Foreskin keratinocyte (primary cell): ENCODE measurements at places on chromosomes 16 and 17.

GRCh38 chr16:8989099-8989878, 25.6 kb upstream of the USP7 start:
- no peak for DNase-seq

DNA sequence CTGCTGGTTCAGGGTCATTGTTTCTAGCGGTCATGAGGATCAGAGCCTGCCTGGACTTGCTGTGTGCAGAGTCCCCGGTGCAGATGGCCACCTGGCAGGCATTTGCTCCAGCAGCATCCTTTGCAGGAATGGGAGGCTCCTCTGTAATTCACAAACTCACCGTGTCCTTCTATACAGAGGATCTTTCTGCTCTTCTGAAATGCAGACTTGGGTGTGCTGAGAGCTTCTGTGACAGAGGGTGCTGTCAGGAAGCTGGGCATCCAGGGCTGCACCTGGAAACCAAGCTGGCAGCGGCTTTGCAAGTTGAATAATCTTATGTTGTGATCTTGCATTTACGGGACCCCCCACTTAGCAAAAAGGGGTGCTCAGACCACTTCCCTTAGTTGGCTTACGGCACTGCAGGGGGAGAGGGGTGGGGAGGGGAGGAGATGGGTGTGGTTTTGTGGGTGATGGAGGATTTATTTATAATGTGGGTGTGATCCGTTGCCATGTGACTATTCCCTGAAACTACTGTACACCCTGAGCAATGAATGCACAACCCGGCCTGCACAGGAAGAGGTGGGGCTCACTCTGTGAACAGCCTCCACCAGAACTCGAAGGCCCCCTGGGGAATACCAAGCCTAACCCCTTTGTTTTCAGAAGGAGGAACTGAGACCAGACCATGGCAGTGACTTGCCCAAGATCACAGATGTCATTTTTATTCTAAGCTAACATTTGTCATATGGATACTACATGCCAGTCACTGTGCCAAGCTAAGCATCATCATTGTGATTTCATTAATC, 178.3 kb downstream of the PRKCB start:
- no peak for DNase-seq

GRCh38 chr17:72069586-72070202, 51.1 kb upstream of the SOX9 start:
- DNase-seq: no peak

DNA sequence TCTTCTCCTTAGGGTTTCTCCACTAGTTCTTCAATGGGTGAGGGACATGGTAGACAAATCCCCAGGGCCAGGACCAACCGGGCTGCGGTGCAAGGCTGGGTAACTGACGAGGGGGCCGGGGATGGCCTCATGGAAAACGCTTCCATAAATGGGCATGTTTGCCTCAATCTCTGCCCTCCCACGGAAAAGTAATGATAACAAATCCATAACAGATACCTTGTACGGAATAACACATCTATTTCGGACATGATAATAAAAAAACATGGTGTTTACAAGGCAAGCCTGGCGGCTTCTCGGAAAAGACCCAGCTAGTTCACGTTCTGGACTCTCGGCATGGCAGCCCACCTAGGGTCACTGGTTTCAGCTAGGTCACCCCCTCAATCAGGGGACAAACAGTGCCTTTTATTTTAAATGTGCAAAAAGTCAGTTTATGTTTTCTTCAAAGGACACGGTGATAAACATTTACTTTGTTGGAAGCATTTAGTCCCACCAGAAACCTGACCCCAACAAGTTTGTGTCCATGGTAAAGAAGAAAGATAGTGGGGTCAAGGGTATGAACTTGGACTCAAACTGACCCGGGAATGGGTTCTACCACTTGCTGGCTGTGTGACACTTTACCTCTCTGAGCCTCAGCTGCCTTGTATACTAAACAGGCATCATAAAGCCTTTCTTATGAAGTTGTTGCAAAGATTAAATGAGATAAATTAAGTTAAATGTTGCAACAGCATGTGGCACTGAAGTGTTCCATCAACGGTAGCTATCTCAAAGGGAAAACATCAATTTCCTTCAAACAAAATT, 1.7 kb downstream of the MYH11 start:
- no peak for DNase-seq

DNA sequence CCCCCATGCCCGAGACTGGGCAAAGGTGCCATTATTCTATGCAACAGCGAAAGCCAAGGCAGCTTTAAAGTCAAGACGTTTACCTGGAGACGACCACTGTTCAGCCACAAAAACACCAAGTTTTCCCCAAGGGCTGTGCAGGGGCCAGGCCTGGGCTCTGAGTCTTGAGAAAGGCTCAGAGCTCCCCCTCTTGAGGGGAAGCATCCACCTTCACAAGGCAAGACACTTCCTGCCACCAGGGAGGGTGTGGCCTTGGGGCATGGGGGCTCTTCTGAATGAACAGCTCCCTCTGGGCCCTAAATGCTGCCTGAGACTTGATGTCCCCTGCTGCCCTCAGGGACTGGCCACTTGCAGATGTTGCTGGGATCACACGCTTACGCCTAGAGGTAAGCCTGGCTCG, 26.5 kb downstream of the PDIA2 start:
- DNase-seq: no peak

DNA sequence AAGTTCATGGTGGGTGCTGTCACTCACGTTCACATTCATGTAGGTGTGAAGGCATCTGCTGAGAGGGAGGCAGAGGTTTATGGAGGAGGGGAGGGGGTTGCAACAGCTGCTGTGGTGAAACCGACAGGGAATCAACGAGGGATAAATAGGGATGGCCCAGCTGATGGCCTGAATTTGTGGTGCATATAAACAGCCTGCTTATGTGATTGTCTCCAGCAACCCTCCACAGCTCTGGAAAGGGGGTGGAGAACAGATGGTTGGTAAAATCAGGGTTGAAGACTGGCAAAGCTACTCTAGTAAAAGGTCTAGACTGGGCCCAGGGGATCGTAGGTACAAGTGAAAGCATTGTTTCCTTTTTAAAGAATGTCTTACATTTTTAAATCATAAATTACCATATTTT, 53.7 kb downstream of the IQCK start:
- DNase-seq: no peak

GRCh38 chr16:85485379-85485778, 127.7 kb upstream of the GSE1 start:
- DNase-seq: no peak

DNA sequence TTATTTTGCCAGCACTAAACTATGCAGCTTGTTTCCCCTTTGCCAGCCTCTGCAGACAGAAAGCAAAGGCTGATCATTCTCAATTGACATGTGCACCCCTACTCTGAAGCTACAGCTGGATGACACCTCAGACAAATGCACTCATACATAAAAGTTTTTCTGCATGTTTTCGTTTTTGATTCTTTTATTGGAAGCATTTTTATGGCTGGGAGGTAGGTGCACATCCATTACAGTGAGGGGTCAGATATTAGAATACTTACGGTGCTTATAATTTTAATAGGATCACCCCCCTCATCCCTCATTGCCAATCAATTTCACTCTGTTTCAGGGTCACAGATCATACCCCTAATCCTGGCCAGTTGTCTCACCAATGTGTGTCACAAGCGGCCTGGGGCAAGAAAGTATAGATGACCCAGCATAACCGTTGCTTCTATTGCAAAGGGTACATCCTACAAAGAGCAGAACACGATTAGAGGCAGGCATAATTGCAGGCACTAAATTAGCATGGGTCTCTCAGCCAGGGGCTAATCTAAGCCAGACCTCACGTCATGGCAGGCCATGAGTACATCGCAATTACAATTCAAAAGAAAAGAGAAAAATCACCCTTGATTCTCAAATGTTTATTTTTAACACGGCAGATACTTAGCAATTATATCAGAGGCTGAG, 89.5 kb upstream of the SOX9 start:
- no peak for DNase-seq

DNA sequence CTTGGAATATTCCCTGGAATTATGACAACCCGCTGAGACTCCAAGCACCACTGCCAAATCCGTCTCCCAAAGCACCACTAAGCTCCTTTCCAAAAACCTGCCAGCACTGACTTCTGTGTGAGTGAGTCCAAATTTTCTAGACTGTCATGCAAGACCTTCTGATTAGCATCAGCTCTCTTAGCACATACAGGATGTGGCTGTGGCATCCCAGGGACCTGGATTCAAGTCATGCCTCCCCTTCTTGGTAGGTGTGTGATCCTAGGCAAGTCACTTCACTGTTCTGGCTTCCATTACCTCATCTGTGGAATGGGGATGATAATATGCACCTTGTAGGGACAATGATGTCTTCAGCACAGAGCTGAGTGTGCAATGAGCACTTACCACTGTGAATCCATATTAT, 38.3 kb upstream of the USP7 start:
- no peak for DNase-seq

GRCh38 chr17:35087731-35088355, 24.3 kb upstream of the RFFL start:
- DNase-seq: peak; percentile 26

GRCh38 chr16:57013229-57013628, 23.9 kb downstream of the NLRC5 start:
- peak; percentile 43 for DNase-seq

DNA sequence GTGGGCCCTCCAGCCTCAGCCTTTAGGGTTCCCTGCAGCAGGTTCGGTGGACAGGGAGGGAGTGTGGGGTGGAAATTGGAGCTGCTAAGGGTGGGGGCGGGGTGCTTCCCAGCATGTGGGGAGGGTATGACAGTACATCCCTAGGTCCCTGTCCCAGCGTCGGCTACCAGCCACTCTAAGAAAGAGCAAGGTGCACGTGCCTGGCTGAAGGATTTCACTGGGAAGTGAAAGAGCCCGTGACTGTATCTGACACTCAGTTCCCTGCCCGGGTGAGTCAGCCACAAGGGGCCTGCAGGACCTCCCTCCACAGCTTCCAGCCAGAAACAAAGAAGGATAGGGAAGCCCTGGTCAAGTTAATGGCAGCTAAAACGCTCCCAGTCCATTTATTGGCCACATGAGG, 4.1 kb downstream of the SNRNP25 start:
- DNase-seq: no peak

DNA sequence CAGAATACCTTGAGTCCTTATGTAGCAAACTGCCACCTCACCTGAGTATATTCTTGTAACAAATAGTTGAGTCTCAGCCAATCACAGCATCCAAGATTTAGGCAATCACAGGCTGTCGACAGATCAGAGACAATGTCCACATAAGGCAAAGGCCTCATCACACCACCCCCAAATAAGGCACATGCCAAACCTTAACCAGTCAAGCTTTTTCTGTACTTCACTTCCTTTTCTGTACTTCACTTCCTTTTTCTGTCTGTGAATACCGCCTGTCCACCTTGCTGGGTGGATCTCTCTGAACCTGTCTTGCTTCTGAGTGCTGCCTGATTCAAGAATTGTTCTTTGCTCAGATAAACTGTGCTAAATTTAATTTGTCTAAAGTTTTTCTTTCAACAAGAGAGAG, 210.4 kb upstream of the N4BP1 start:
- DNase-seq: no peak

DNA sequence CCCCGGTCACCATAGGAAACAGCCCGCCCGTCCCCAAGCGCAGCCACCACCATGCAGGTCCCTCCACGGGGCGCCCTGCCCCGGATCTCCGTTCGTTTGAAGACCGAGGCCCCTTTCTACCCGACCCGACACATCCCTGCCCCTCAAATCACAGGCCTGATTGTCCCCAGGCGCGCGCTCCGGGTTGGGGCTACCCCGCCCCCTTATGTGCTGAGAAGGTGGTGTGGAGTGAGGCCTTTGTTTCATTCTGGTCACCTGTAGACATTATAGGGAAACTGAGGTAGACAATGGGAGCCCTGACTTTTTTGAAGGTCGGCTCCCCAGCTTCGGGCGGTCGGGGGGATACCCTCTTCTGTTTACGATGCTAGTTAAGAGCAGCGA, 763 bp upstream of the ACTG1 start:
- peak; percentile 55 for DNase-seq

GRCh38 chr17:67992548-67993152, 3.6 kb downstream of the C17orf58 start:
- DNase-seq: peak; percentile 2

DNA sequence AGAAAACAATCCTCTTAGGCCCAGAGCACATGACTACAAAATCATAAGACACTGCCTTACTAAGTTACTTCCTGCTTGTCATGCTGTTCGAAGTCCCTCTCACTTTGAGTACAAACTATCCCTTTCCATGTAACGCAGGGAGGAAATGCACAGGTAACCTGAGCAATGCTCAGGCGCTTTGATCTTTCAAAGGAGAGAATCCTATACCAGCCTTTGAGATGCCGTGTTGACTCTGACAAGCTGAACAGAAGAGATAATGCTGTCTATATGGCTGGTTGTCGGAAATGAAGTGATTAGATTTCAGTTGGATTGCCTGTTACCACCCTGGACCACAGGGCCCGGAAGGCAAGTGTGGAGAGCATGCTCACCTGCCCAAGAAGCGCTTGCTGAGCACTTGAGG, 75.9 kb downstream of the CDH11 start:
- no peak for DNase-seq

DNA sequence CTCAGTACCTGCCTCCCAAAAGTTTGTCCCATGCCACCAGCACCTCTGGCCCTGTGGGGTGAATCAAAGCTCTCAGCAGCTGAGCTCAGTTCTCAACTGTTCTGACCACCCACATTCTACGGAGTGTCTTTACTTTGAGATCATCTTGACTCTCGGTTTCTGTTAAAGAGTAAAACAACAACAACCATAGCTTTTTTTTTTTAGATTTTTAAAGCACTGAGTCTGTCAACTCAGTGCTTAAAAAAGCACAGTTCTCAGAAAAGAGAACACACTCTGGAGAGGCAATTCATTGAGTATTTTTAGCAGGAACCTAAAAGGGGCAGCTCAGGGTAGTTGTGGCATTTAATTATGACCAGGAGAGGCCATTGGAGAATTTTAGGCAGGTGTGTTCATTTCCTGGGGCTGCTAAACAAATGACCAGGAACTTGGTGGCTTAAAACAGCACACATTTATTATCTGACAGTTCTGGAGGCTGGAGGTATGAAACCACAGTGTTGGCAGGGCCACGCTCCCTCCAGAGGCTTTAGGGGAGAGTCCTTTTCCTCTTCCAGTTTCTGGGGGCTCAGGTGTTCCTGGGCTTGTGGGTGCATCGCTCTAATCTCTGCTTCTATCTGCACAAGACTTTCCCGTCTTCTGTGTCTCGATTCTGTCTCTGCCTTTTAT, 6.7 kb upstream of the WFIKKN2 start:
- no peak for DNase-seq

DNA sequence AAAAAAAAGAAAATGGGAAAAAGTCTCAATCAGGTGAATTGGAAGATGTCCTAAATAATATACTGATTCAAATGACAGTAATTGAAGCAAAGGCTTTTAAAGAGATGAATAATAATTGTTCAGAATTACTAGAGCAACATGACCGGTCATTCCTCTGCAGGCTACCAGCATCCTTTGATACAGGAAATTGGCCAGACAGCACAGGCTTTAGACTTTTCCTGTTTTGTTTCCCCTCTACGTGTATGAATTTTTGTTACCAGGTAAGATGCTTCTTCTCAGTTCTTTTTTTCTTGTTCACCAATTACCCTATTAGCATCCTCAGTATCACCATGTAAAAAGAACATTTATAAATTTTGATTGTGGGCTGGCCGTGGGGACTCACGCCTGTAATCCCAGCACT, 77.5 kb downstream of the RPGRIP1L start:
- no peak for DNase-seq

DNA sequence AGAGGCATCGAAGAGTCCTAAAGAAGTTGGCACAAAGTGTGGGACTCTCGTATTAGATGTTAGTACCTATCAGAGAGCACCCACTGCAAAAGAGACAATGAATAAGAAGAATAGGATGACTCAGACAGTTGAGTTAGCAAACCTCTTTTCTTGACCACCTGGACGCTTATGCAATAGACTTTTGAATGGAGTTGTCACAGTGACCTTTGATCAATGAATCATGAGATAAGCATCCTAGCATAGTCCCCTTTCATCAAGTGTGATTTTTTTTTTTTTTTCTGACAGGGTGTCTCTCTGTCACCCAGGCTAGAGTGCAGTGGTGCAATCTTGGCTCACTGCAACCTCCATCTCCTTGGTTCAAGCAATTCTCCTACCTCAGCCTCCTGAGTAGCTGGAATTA, 1417.9 kb upstream of the GOT2 start:
- DNase-seq: no peak
